ENCODE measurements at places on chromosomes 11 and 22.

DNA sequence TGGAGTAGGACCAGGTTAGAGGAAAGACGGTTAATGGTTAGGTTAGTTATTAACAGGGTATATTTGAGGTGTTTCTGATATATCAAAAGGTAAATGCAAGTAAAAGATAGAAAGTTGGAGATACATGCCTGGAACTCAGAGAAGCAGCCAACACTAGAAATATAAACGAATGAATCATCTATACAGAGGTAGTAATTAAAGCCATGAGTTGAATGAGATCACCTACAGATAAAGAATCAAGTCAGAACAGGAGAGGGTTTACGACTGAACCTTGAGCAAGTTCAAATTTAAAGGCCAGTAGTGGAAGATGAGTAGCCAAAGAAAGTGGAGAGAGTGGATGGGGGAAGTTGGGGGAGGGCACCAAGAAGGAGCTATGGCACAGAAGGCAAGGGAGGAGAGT is 73.9 kb downstream of the SPON1 start:
- no peak for DNase-seq

DNA sequence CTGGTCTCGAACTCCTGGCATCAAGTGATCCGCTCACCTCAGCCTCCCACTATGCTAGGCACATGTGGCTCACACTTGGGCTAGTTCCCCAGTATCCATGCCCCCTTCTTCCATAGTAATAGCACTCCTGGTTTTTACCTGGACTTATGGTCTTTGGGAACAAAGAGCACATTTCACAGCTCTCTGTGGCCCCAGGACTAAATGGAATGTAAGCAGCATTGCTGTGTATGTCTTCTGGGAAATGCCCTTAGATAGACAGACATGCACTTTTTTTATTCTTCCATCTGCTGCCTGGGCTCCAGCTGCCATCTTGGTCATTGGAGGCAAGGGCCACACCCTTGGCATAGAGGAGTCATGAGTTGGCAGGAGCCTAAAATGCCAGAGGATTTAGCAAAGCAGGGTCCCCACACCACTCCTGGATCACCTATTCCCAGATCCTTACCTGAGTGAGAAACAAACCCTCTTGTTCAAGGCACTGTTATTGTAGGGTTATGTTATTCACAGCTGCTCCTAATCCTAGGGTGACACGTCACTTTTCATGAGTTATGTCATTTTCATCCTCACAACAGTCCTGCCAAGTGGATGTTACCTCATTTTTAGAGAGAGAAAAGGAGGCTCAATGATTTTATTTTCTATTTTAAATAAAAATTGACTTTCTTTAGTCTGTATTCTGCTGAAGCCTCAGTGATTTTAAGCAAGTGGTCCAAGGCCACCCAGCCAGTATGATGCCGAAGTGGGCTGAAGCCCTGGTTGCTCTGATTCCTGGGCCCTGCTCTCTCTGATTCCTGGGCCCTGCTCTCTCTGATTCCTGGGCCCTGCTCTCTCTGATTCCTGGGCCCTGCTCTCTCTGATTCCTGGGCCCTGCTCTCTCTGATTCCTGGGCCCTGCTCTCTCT is 15.7 kb upstream of the GDPD5 start:
- DNase-seq: no peak

DNA sequence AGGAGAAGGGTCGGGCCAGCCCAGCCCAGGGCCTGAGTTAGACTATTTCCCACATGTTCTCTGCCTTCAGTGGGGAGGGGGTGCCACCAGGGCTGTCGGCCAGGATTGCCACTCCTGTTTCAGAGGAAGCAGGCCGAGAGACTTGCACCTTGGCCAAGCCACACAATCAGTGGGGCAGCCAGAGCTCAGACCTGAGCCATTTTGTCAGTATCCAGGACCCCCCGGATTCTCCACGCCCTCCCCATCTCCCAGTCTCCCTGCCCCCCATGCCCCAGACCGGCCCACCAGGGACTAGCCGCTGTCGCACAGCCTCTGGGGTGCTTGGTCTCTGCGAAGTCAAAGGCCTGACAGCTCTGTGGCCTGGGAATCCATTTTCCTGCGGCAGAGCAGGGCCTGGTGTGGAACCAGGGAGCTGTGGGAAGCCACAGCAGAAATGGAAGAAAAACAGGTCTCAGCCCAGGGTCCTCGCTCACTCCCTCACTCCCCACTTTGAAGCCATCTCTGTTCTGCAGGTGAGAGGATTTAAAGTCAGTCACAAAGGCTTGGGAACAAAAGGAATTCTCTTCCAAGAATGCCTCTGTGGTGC is 25.5 kb upstream of the MGAT3 start:
- no peak for DNase-seq

DNA sequence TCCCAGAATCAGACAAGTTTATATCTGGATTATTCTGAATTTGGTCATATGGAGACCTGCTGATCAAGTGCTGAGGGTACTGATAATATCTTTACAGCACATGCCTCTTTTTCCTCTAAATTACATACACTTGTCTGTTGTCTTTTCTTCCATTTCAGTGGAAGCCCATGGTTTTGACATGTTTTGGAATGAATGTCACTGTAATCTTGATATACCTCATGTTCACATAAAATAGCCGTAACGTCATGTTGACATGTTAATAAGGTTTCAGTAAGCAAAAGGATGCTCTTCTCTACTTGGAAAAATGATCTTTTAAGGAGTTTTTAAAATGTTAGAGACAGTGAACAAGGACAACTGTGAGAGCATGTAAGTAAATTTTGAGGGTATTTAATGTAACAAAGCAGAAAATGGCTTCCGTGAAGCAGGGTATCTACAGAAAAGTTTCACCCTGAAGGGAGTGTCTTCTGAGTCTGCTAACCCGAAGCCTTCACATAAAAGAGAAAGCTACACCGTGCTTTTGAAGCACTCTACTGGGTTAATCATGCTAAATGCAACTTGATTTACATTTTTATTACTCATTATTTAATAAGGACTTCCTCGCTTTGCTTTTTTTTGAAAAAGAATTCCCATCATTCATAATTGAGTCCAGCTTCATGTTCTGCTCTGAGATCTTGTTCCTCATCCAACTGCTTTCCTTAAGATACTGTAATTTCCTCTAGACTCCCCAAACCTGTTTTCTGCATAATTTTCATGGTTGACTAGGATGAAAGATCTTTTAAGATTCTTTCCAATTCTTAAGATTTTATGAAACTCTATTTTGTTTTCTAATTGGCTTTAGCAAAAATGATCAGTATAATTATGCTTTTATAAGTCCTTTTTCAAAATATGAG is 56.2 kb downstream of the YAP1 start:
- DNase-seq: no peak

DNA sequence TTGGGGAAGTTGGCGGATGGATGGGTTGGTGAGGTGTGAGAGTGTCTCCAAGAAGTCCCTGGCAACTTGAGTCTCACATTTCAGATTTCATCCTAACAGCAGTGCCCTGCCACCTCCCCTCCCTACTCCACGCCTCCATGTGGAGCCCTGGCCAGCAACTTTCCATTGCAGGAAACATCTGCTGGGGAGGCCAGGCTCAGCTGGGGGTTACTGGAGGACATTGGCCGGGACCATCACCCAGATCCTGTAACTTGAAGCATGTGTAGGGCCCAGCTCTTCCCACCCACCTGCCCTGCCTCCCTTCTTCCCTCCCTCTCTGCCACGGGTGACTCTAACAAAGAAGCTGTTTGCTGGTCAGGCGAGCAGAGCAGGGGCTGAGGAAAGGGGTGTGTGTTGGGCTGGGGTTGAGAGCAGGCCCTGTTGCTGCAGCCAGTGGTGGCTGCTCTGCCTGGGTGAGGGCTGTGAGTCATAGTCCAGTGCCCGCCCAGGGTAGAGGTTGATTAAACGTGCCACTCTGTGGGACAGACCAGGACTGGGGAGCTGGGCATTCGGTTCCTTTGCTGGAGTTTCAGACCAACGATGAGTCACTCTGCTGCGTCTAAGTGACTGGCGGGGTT is 64.0 kb downstream of the SCN3B start:
- peak; percentile 92 for DNase-seq

GRCh38 chr22:29658176-29658575 is 54.7 kb downstream of the NF2 start:
- DNase-seq: no peak

GRCh38 chr22:35542157-35542938 is 1.7 kb downstream of the RASD2 start:
- DNase-seq: no peak

- DNase-seq: no peak
These were observed 621 bp downstream of the TSPO start for GRCh38 chr22:43152003-43152356.

GRCh38 chr11:100757646-100758045 is 70.6 kb downstream of the ARHGAP42 start:
- no peak for DNase-seq

- peak; percentile 60 for DNase-seq
These were observed 1496.5 kb downstream of the FAM181B start for GRCh38 chr11:81237139-81237538.

- no peak for DNase-seq
These were observed 122.0 kb downstream of the MPPED1 start for GRCh38 chr22:43533656-43534428.

DNA sequence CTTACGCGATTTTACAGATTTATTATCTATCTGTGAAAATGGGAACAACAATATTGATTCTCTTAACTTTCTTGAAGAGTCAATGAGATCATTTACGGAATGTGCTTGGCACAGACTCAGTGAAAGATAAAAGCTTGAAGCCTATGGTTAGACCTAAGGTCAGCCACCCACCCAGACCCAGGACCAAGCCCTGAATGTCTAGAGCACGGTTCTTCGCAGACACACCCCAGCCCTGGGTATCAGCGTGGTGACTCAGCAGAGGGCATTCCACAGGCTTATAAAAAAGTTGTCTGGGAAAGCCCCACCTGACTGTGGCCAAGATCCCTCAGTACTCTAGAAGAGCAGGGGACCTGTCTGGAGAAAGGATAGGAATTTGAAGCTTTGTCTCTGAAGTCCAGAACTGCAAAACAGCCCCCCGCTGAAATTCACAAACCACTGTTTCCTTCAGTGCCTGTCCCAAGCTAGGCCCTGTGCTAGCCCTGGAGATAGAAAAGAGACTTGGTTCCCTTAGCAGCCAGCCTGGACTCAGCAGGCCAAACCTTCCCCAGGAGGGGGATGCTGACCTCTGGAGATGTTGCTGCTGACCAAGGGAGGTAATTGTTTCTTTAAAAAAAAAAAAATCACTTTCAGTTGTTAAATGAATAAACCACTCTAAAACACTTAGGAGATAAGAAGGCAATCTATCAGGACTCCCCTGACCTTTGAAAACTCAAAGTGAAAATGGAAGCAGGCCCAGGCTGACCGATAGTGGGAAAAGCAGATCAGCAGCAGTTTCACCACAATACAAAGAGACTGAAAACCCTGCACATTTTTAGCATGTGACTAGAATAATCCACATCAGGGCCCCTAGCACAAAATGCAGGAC is 114.0 kb downstream of the ABTB2 start:
- peak; percentile 91 for DNase-seq

GRCh38 chr11:79092791-79093353 is 348.0 kb downstream of the TENM4 start:
- DNase-seq: no peak

DNA sequence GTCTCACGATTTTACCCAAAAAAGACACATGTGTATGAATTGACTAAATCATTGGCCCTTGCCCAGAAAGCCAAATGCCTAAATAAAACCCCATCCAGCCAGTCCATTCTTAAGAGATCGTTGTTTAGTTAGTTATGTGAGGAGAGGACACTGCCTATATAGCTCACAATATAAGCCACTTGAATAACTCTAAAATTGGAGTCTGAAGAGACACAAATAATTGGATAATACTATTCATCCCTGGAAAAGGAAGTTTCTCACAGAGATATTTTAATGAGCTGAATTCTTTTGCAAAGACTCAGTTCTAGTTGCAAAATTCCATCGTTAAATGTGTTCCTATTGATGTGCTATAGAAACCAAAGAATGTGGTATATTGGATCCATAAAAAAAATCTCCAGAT is 176.7 kb downstream of the SOX6 start:
- DNase-seq: no peak

DNA sequence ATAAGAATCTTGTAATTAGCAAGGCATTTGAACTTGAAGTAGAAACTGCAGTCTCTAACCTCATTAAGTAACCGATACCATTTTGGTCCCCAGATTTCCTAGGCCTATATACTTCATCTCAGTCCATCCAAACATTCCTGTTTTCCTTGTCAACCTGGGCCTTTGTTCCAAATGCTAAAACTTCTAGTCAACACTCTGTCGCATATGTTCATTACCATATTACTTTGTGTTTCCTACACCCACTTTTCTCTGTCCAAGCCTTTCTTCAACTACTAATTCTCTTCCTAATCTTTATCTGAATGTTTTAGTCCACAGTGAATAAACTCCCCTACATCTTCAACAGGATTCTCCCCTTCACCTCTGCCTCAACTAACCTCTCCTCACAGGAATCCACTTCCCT is 31.4 kb downstream of the MTMR2 start:
- no peak for DNase-seq

DNA sequence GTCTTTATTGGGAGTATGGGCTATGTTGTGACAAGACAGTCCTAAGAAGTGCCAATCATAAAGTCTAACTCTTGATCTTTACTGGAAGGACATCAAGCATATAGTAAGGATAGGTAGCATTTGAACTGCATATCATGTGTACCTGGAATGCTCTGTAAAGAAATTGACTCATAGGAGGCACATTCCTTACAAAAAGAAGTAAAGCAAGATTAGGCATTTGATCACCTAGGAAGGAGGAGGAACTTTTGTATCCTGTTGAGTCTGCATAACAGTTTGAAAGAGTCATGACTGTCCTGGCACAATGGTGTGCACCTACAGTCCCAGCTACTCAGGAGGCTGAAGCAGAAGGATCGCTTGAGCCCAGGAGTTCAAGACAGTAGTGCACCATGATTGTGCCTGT is 42.2 kb upstream of the DNAJB7 start:
- no peak for DNase-seq

GRCh38 chr11:34907934-34908593 is 8.1 kb downstream of the APIP start:
- no peak for DNase-seq

GRCh38 chr11:47495011-47495855 is 46.3 kb upstream of the RAPSN start:
- no peak for DNase-seq

DNA sequence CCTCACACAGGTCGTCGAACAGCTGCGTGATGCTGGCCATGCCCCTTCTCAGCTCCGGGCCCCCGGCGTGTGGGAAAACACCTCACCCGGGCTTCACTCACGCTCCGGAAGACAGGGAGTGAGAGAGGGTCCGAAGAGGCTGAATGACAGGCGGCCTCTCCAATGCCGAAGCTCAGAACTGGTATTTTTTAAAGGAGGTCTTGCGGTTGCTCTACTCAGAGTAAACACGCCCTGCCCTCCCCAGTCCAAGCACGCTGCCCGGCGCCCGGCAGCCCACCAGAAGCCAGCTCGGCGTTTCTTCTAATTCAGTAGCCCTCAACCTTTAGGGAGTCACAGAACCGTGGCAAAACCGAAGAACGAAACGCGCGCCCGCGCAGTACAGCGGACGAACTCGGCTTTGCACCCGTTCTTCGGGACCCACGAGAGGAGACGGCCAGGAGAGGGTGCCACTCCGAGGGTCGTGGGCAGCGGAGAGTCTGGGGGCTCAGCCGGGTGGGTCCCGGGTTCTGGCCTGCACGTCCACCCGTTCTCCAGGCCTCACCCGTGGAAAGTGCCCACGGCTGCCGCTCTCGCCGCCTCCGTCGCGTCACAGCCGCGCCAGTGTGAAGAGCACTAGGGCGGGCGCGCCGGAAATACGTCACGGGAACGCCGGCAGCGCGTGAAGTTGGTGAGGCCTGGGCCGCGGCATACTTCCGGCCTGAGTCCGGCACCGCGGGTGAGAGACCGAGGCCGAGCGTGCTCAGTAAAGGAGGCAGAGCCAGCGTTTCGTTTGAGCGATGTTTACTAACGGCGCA is at the start of gene TUBGCP6:
Gene TUBGCP6 (minus strand): TSS at position 604 of the 794 bp plus-strand sequence. CDS start 564 bp downstream, at position 40.
- peak; percentile 88 for DNase-seq
